Gastrocnemius medialis (tissue), 4 donors: ENCODE measurements at places on chromosomes 2 and 18. TPM values are rescaled to one million over a fixed set of nuclear protein-coding genes. Genes with fewer than 3 reads are reported as not detected.

DNA sequence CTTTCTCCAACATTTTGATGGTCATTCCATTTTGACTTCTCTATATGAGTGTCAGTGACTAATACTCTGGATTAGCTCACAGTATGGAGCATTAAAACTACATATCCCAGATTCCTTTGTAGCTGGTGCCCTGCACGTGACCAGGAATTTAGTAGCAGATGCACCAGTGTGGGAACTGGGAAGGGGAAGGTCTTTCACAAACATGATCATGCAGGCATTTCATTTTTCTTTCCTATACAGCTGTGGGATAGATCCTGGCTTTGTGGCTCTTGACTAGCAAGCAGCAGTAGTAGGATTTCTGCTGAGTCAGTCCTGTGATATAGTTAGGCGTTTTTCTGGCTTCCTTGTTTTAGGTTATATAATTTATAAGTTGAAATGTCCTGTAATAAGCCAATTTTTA is 971.0 kb upstream of the CDH2 start:
- H3K27me3 ChIP-seq, result no peaks in the 10 kb centered on the region
- no peak overlapping the region for H3K4me3 ChIP-seq
- no peaks in the 10 kb centered on the region for H3K4me1 ChIP-seq
- H3K36me3 ChIP-seq, result no peaks in the 10 kb centered on the region

CCDC141 gene
- total RNA-seq, result 0.85 TPM

PDE11A gene
- 0.82 TPM for total RNA-seq

DNA sequence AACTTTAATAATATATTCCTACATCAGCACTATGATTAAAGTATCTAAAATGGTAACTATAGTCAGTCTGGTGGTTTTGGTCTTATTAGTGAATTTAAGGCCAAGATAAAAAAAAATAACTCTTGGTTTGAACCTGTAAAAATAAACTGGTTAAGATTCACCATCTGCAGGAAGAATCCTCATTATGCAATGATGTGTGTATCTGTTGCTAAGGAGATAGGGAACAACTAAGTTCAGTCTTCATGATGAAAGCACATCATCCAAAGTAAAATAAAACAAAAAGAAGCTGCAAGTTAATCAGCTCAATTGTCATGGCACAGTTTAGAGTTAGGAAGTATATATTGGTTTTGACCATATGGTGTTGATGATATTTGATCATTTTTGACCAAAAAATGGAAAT is 466.0 kb downstream of the NYAP2 start:
- H3K36me3 ChIP-seq, result no peaks in the 10 kb centered on the region
- no peaks in the 10 kb centered on the region for H3K27me3 ChIP-seq
- DNase-seq, result no peak

DNA sequence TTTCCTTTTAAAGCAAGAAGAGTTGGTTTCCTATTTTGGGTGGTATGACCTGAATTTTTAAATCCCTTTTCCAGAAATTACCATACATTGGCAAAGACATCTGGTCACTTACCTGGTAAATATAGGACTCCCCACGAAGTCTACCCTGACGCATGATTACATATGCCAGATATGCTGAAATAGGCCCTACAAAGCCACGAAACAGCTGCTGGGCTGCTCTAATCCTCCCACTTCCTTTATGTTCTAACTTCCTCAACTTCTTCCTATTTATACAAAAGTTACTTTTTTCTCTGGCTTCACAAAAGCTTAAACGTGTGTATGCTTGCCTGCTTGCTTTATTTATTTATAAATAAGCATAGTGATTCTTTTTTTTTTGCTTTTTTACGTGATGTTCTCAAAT is 186.0 kb upstream of the EPHA4 start:
- no peak overlapping the region for H3K4me3 ChIP-seq
- H3K27me3 ChIP-seq, result no peaks in the 10 kb centered on the region
- H3K36me3 ChIP-seq, result no peaks in the 10 kb centered on the region
- DNase-seq, result no peak
